Stimulated activated CD4-positive, alpha-beta T cell treated with anti-CD3 and anti-CD28 coated beads, Interleukin-1b, Interleukin-23, amount 100 ng/mL, for 1 hour (primary cell): ENCODE measurements at places on chromosomes 4 and X.

GRCh38 chr4:138092060-138092459, 150.1 kb downstream of the SLC7A11 start:
- no peak for DNase-seq

GRCh38 chr4:159508917-159509500, 406.1 kb downstream of the RAPGEF2 start:
- no peak for DNase-seq

DNA sequence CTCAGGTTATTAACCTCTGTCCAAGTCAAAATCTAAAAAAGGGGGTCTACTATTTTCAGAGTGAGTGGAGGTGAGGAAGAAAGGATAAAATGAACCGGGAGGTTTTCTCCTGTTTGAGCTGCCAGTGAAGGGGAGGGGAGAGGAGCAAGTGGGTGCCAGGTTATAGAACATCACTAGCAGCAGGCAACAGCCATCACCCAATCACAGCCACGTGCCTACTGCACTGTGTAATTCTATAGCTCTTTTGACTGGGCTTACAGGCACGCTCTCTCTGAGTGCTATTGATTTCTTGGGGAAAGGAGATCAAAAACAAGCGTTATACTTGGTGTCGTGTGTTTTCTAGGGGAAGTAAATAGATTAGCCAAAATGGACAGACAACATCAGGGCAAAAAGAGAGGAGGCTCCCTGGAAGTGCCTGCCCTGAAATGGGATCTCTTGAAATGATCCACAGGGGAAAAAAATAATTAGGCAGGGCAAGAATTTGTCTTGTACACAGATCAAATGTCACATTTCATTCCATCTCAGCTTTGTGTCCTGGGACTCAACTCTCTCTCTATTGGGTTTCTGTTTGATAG, 300.5 kb upstream of the LCORL start:
- DNase-seq, result no peak

- DNase-seq, result no peak
Measured at GRCh38 chrX:2635342-2635741, 55.8 kb upstream of the CD99 start.

DNA sequence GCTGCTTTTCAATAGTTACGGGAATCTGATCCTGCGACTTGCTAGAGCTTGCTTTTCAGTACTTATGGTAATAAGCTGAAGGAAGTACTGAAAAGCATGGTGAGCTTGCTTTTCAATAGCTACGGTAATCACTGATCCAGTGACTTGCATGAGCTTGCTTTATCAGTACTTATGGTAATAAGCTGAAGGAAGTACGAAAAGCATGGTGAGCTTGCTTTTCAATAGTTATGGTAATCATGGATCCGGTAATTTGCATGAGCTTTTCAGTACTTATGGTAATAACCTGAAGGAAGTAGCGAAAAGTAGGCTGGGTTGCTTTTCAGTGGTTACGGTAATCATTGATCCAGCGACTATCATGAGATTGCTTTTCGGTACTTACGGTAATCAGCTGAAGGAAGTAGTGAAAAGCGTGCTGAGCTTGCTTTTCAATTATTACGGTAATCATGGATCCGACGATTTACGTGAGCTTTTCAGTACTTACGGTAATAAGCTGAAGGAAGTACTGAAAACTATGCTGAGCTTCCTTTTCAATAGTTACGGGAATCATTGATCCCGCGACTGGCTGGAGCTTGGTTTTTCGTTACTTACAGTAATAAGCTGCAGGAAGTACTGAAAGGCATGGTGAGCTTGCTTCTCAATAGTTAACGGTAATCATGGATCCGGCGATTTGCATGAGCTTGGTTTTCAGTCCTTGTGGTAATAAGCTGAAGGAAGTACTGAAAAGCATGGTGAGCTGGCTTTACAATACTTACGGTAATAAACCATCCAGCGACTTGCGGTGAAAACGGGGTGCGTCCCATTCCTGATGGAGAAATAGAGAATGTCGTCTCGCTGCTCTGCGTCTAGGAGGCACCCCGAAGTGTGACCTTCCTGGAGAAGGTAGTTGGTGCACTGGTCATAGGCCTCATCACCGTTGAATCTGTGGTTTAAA, 6.5 kb downstream of the CRLF2 start:
- DNase-seq, result no peak

DNA sequence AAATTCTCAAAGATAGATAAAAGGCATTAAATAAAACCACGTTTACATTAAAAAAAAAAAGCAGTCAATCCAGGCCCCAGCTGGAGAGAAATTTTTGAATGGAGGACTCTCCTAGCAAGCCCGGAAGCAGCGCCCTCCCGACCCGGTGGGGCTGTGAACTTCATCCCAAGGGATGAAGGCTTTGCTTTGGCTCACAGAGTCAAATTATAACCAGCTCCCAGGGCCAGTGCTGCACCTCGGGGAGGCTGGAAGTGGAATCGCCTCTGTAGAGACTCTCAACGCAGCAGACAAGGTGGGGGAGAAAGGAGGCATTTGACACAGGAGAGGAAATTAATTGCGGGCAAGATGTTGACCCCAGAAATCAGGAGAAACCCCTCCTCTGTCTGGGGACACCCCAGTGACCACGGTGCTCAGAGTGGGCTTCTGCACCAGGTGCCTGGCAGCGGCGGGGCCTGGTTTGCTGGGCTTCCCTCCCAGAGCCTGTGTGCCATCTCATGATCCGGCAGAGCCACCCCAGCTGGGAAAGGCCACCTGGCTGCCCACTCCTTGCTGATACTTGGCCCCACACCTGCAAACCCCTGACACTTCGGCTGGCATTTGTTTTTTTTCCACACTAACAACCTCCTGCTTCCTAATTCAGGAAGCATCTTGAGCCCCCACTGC, 71.7 kb downstream of the ABLIM2 start:
- DNase-seq, result no peak

DNA sequence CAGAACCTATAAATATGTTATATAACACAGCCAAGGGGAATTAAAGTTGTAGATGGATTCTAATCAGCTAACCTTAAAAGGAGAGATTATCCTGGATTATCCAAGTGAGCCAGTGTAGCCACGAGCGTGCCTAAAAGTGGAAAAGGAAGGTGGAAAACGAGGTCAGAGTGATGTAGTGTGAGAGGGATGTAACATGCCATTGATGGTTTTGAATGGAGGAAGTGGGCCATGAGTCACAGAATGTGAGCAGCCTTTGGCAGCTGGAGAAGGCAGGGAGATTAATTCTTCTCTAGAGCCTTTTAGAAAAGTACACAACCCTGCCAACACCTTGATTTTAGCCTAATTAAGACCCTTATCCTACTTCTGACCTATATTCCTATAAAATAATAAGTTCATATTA, 149.1 kb downstream of the SLC39A8 start:
- DNase-seq, result no peak

- DNase-seq, result no peak
Measured at GRCh38 chrX:2710041-2710840, 19.1 kb downstream of the CD99 start.

DNA sequence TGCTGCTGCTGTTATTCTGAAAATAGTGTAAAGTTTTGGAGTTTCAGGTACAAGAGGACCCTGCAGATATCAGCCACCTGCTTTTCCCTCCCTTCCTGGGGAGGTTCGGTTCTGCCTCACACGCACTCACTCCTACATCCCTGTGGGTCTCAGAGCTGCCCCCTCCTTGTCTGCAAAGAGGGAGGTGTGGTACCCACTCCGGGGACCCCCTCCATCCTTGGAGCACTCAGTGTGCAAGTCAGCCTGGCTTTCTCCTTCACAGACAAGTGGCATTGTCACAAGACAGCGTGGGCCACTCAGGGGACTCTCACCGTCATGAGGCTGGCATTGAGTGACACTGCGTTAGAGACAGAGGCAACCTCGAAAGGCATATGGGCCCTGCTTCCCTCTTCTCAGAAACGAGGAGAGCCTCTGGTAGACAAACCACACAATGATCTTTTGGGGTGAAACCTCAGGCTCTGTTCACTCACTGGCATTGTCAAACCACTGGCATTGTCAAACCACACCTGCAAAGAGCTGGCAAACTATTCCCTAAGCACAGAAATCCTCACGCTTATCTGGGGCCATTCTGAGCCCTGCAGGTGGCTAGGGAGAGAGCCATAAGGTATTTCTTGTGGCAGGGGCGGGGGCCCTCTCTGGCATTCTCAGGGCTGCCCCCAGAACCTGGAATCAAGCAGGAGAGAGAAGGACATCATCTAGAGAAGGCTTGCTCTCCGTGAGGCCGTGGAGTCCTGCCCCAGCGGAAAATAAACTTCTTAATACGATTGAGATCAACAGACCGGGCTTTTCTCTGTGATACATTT, 285.0 kb downstream of the SHOX start:
- no peak for DNase-seq

DNA sequence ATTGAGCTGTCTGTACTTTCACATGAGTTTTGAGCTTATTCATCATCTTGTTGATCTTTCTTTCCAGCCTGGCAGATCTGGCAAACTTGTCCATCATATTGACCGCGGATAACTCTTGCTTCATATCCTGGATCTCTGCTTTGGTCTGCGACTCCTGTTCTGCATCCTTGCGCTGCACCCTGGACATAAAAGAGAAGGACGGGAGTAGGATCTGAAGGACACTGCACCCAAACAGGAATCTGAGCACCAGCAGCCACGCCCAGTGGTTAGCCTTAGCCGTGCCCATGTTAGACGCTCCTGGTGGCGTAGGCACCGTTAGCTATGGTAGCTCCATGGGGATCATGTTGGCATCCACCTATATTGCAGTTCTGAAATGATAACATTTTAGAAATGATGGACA, 56.6 kb downstream of the LARP7 start:
- no peak for DNase-seq

DNA sequence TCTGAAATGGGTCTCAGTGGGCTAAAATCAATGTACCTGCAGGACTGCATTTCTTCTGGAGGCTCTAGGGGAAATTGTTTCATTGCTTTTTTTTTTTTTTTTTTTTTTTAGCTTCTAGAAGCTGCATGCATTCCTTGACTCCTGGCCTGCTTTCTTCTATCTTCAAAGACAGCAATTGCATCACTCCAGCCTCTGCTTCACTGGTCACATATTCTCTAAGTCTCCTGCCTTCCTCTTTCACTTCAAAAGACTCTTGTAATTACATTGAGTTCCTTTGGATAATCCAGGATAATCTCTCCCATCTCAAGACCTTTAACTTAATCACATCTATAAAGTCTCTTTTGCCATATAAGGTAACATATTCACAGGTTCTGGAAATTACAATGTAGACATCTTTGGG, 11.3 kb upstream of the PCYT1B start:
- DNase-seq, result no peak

DNA sequence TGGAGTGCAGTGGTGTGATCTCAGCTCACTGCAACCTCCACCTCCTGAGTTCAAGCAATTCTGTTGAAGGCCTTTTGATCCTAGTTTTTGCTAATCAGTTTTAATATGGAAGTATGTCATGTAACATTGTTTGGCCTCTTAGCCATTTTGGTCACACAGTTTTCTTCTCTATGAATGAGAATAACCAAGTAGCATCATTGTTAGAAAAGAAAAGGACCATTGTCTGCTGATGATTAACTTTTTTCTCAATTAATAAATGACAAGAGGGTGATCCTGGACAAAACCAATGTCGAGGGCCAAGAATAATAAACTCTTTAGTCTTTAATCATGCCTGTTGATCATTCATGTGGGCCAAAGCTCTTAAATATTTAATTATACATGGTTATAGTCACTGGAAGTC, 289.3 kb upstream of the MAGEB2 start:
- DNase-seq, result no peak

GRCh38 chr4:176708771-176709311, 83.9 kb downstream of the VEGFC start:
- no peak for DNase-seq

- no peak for DNase-seq
Measured at GRCh38 chr4:186621959-186622553, 66.7 kb upstream of the MTNR1A start.

DNA sequence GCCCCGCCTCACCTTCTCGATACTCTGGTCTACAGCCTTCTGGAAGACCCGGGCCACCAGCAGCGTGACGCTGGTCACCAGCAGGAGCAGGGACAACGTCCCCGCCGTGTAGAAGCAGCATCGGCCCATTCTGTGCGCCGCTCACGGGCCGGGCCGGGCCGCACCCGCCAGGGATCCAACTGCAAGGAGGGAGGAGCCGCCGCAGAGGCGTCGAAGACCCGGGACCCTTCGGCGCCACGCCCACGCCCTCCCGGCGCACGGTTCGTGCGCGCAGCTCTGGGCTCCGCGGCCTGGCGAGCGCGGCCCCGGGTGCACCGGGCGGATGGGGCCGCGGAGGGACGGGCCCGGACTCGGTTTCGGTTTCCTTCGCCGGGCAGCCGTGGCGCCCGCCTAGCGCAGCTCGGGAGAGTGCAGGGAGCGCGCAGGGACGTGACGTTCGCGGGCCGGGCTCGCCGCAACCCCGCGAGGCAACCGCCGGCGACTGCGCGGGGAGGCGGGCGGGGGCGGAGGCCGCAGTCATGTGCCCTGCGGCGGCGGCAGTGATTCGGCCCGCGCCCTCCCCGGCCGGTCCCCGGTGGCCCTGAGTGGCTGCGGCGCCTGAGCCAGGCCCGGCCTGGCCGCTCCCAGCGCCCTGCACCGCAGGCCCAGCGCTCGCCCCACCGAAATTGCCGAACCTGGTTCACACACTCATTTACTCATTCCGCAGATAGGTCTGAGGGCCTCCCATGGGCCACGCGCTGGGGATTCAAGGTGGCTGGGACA, at the start of gene SCARB2:
TSS of gene SCARB2 (minus strand) at position 410 of the 762 bp plus-strand sequence. CDS start at position 129, 281 bp downstream.
- DNase-seq, result no peak
